ENCODE measurements at places on chromosomes 5 and 9. TPM values are rescaled to one million over a fixed set of nuclear protein-coding genes. Genes with fewer than 3 reads are reported as not detected.

Gene SLC24A2
- 0.13 TPM for total RNA-seq

Gene DMRTA1
- total RNA-seq = 1.3 TPM

Gene CD14
- 43.2 TPM for total RNA-seq

Gene CCNO
- total RNA-seq = not detected

Gene RNF183
- total RNA-seq = not detected

Gene PCDHB14
- total RNA-seq = 9.9 TPM

Gene TTC16
- total RNA-seq = under 0.01 TPM

DNA sequence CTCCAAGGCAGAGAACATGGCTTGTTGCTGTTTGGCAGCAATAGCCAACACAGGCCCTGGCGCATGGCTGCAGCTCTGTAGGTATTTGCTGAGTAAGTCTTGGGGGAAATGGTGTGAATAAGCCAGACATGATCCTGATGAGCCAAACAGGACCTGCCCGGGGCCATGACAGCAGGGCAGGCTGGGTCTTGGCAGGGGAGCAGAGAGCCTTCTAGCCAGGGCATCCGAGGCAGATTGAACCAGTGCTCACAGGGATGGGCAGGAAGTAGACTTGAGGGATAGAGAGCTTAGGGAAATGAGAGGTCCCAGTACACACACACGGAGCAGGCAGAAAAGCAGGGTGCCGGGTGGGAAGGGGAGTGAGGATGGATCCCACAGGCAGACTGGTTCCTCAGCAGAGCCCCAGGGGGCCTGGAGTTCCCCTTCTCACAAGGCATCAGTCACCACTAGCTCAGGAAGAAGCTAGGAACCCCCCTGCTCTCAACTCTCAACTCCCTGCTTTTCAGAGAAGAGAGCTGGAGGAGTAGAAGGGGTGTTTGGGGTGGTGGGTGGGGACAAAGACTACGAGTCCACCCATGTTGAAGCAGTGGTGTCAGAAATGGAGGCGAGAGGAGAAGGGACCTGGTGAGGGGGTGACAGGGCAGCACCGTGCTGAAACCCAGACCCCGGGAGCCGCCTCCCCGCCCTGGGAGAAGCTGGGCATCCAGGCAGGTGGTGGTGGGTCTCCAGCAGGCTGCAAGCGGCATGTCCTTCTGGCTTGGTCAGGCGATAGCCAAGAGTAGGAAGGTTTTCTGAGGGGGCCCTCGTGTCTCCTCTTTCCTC, 111.1 kb downstream of the RGS3 start:
- no peaks in the 10 kb centered on the region for H3K27me3 ChIP-seq
- no peak overlapping the region for H3K27ac ChIP-seq
- H3K4me1 ChIP-seq = peaks cover 39% of the 10 kb centered on the region
- H3K4me3 ChIP-seq = no peak overlapping the region

DNA sequence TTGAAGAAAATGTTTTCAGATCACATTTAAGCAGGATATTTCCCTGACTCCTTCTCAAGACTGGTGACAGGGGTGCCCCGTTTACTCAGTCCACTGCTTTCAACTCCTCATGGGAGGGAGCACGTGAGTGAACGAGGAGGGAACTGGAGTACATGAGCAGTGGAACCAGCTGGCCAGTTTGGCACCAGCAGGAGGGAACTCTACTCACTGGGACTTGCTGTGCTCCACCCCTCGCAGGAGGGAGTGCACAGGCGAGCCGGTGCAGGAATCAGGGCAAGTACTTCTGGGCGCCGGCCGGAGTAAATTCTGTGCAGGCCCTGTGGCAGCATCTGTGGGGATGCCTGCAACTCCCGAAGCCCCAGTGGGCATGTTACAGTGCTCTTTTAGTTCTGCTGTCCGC, 1941.1 kb upstream of the C9orf72 start:
- no peaks in the 10 kb centered on the region for H3K4me1 ChIP-seq
- H3K27me3 ChIP-seq = no peaks in the 10 kb centered on the region
- no peaks in the 10 kb centered on the region for H3K36me3 ChIP-seq
- no peak for DNase-seq
- H3K27ac ChIP-seq = no peak overlapping the region

DNA sequence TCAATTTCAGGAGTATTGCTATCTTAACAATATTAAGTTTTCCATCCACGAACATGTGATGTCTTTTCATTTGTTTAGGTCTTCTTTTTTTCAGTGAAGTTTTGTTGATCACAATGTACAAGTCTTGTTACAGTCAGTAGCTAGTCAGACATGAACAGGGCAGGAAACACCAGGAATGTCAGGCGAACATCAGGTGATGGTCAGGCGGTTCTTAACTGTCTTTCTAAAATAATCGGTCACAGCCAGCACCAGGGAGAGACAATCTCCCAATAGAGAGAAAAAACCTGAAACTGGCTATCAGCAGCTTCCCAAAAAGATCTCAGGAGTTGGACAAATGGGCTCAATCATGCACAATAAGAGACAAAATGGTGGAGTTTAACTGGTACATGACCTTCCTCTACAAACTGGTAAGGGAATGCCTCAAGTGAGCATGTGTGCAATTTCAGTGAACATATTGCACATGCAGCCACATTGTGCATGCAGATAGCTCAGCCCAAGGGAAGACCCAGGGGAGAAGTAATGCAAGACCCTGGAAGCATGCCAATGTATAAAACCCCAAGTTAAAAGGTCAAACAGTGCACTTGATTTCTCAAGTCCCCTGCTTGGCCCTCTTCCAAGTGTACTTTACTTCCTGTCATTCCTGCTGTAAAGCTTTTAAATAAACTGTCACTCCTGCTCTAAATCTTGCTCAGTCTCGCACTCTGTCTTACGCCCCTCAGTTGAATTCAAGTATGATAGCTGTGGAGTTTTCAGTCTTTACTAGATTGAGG, 176.1 kb upstream of the RASEF start:
- no peak for DNase-seq
- no peak overlapping the region for H3K4me3 ChIP-seq
- H3K27me3 ChIP-seq = no peaks in the 10 kb centered on the region
- H3K36me3 ChIP-seq = no peaks in the 10 kb centered on the region
- H3K27ac ChIP-seq = no peak overlapping the region
- peaks cover 13% of the 10 kb centered on the region for H3K4me1 ChIP-seq

DNA sequence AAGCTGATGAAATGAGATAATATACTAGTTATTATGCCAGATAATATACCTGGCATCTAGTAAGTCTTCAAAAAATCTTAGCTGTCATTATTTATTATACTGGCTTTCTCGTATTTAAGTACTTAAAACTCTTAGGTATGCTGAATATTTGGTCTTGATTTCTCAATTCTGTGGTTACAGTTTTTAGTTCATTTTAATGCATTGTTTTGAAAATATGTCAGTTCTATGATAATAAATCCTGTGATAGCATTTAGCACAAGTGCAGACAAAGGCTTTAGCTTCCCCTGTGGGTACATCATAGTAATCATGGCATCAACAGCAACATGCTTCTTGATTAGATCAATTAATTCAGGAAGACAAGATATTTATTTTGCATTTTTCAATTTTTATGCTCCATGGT, 133.0 kb downstream of the SMC2 start:
- H3K4me3 ChIP-seq = no peak overlapping the region
- H3K27ac ChIP-seq = no peak overlapping the region
- DNase-seq = no peak

DNA sequence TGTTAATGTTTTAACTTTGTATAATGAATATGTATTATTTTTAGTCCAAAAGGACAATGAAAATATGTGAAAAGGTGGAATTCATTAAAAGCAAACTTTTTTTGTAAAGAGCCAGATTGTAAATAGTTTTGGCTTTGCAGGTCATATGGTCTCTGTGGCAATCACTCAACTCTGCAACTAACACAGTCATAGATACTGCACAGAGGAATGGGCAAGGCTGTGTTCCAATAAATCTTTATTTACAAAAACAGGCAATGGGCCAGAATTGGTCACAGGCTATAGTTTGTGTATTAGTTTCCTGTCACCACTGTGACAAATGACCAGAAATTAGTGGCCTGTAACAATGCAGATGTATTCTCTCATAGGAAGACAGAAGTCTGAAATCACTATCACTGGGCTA, 125.4 kb upstream of the PTCH1 start:
- no peak overlapping the region for H3K27ac ChIP-seq
- H3K27me3 ChIP-seq = peaks cover 5% of the 10 kb centered on the region
- no peak overlapping the region for H3K4me3 ChIP-seq
- no peaks in the 10 kb centered on the region for H3K36me3 ChIP-seq
- no peak for DNase-seq

GRCh38 chr5:126208691-126209090, 214.5 kb upstream of the GRAMD2B start:
- no peaks in the 10 kb centered on the region for H3K36me3 ChIP-seq
- H3K27ac ChIP-seq = no peak overlapping the region
- no peak for DNase-seq
- no peak overlapping the region for H3K4me3 ChIP-seq

DNA sequence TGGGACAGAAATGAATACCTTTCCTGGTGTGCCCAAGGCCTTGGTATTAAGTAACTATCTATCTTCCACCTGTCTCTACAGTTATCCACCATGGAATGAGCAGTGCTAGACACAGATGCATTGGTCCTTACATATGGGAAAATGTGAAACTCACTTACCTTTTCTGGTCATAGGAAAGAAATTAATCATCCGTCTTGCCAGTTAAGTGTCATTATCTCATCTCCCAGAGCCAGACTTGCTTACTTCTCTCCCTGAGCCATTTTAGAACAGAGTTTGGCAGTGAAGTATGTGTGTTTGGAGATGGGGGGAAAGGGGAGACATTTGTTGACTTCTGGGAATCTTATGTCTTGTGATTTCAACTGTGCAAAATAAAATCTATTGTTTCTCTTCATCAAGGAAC, 1211.0 kb upstream of the CDH6 start:
- H3K36me3 ChIP-seq = no peaks in the 10 kb centered on the region
- H3K27ac ChIP-seq = no peak overlapping the region
- H3K27me3 ChIP-seq = no peaks in the 10 kb centered on the region
- H3K4me1 ChIP-seq = no peaks in the 10 kb centered on the region

- H3K4me3 ChIP-seq = no peak overlapping the region
- H3K27ac ChIP-seq = peak overlapping the region; percentile 78
- peaks cover 37% of the 10 kb centered on the region for H3K4me1 ChIP-seq
- H3K36me3 ChIP-seq = no peaks in the 10 kb centered on the region
- H3K27me3 ChIP-seq = no peaks in the 10 kb centered on the region
Measured at GRCh38 chr9:18448101-18448500, 25.9 kb upstream of the ADAMTSL1 start.

DNA sequence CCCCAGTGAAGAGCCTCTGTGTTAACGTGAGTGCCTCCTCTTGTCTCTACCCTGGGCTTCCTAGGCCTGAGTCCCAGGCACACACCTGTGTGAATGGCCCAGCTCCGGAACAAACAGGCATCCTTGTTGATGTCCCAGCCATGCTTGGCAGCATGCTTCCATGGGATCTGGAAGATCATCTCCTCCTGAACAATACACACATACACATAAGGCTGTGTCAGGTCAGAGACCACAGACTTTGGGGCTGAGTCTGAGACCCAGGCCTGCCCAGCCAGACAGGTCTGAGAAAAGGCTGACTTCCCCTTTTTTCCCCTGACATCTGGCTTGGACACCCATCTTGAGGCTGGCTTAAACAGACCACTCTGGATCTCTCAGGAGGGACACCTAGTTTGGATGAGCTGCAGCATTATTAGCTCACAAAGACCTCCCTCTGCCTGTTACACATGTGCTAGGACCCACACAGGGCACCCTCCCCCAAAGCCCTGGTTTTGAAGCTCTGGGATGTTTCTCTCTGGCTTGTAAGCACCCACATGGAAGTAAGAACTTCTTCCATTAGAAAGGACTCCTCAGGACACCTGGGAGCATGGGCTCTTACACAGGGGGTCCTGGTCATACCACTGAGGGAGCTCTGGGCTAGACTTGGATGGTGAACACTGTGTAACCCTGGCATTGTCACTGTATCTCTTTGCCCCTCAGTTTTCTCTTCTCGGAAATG, 2.6 kb downstream of the IRF1 start:
- peak overlapping the region; percentile 97 for H3K27ac ChIP-seq
- peaks cover 48% of the 10 kb centered on the region for H3K4me1 ChIP-seq
- no peak overlapping the region for H3K4me3 ChIP-seq
- DNase-seq = peak; percentile 90
- H3K27me3 ChIP-seq = no peaks in the 10 kb centered on the region
- peaks cover 57% of the 10 kb centered on the region for H3K36me3 ChIP-seq

DNA sequence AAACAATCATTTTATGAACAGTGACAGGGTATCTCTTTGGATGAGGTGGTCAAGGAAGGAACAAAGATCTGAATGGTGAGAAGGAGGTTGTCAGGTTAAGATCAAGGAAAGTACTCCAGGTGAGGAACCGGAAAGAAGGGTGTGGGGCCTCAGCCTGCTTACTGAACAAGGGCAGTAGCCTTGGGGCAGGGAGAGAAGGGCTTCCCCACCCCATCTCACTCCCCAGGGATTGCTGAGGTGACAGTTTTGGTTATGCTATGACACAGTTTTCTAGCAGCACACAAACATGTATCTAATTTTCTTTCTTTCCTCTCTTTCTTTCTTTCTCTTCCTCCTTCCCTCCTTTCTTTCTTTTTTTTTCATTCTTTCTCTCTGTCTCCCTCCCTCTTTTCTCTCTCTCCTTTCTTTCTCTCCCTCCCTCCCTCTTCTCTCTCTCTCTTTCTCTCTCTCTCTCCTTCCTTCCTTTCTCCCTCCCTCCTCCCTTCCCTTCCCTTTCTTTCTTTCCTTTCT, 4.1 kb upstream of the HDHD3 start:
- H3K4me3 ChIP-seq = no peak overlapping the region
- no peak overlapping the region for H3K27ac ChIP-seq
- no peaks in the 10 kb centered on the region for H3K27me3 ChIP-seq
- DNase-seq = no peak
- H3K36me3 ChIP-seq = peaks cover 5% of the 10 kb centered on the region

DNA sequence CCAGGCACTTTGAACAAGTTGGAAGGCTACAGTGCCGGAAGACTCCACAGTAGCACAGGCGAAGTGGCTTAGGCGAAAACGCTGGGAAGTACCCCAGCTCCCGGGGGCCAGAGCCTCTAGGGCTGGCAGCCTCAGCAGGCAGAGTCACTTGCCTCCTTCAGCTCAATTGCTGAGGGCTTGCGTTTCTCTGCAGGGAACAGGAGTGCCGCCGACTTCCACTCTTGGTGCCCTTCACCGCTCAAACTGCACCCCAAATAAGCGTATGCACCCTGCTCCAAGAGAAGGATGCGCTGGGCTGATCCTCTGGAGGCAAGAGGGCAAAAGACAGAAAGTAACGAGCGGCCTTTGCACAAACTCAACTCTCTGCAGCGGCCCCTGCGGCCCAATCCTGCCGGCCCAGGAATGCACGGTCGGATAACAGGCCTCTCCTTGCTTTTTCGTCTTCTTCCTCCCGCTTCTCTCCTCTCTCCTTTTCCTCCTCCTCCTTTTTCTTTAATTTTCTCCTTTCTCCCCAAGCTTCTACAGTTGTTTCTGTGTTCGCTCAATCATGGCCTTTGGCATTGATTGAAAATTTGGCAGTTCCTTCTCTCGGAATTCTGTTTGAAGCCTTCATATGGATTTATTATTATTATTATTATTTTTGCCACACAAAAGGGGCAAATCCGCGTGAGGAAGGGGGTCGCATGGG, 1.1 kb upstream of the S1PR3 start:
- H3K27me3 ChIP-seq = no peaks in the 10 kb centered on the region
- H3K36me3 ChIP-seq = no peaks in the 10 kb centered on the region
- peak overlapping the region; percentile 97 for H3K27ac ChIP-seq
- H3K4me3 ChIP-seq = peak overlapping the region; percentile 86
- peaks cover 22% of the 10 kb centered on the region for H3K4me1 ChIP-seq

GRCh38 chr5:54834121-54834842, 151.1 kb downstream of the ESM1 start:
- no peak overlapping the region for H3K27ac ChIP-seq
- no peaks in the 10 kb centered on the region for H3K4me1 ChIP-seq
- DNase-seq = no peak

- H3K4me1 ChIP-seq = no peaks in the 10 kb centered on the region
- H3K4me3 ChIP-seq = no peak overlapping the region
- no peaks in the 10 kb centered on the region for H3K27me3 ChIP-seq
Measured at GRCh38 chr9:74125941-74126340, 371.2 kb upstream of the RORB start.

- no peaks in the 10 kb centered on the region for H3K4me1 ChIP-seq
- DNase-seq = no peak
- no peak overlapping the region for H3K4me3 ChIP-seq
Measured at GRCh38 chr5:20276061-20276958, 288.3 kb upstream of the CDH18 start.

Data from esophagus muscularis mucosa (tissue), 4 donors.